ENCODE measurements at places on chromosomes 11 and 22.

DNA sequence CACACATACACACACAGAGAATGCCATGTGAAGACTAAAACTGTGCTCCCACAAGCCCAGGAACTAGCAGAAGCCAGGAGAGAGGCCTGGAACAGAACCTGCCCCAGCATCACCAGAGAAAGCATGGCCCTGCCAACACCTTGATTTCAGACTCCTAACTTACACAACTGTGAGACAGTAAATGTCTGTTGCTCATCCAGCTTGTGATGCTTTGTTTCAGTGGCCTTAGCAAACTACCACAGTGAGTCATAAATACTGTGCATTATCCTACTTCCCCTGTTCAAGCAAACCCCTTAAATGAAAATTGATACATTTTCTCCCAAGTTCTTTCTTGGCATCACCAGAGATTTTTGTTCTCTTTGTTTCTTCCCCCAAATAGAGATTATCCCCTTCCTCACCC is 1539.4 kb upstream of the TENM4 start:
- DNase-seq: peak; percentile 24

GRCh38 chr22:24145446-24146193 is 35.7 kb upstream of the SUSD2 start:
- DNase-seq: no peak

- peak; percentile 94 for DNase-seq
Observed at GRCh38 chr22:49760280-49760629, 67.4 kb downstream of the BRD1 start.

DNA sequence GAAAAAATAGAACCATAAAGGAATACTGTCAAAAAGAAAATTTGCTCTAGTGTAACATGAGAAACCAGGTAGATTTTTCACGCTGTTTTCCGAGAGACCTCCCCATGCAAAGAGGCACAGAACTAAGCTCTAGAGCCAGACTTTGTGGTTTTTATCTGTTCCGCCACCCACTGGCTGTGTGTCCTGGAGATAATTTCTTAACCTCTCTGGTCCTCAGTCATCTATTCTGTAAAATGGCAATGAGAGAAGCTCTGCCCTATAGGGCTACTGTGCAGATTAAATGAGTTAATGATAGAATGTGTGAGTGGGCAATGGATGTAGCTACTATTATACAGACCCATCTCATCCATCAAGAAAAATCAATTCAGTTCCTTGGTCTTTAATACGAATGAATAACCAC is 9.4 kb upstream of the SIGIRR start:
- DNase-seq: no peak

- DNase-seq: no peak
Observed at GRCh38 chr11:78213526-78214330, 25.0 kb downstream of the USP35 start.

- peak; percentile 82 for DNase-seq
Observed at GRCh38 chr22:24420072-24420976, 7.1 kb upstream of the ADORA2A start.

- DNase-seq: no peak
Observed at GRCh38 chr11:90803366-90803765, 580.5 kb upstream of the CHORDC1 start.

DNA sequence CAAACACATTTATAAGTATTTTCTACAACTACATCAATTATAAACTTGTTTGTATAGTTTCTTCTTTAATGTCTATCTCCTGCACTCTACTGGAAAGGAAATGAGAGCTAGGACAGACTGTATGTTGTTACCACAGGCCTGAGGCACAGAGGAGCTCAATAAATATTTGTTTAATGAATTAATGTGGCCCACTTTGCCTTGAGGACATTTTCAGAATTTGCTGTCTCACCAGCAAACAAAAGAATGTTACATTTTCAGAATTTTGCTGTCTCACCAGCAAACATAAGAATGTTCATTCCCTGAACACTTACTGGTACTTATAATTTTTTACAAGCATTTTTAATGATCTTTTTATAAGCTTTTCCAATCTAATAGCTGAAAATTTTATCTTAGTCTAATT is 41.9 kb upstream of the WNT7B start:
- DNase-seq: peak; percentile 79

DNA sequence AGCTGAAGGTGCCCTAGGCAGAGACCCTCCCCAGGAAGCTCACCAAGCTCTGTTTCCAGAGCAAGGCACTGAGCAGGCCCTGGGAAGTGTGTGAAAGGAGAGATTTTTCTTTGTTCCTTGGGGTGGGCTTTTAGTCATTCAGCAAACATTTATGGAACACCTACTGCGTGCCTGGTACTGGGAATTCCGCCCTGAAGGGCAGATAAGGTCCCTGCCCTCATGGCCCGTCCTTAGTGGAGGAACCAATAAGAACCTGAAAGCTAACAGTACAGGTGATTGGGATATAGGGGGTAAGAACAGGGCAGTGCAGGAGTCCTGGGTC is 3.9 kb downstream of the TMEM134 start:
- no peak for DNase-seq

DNA sequence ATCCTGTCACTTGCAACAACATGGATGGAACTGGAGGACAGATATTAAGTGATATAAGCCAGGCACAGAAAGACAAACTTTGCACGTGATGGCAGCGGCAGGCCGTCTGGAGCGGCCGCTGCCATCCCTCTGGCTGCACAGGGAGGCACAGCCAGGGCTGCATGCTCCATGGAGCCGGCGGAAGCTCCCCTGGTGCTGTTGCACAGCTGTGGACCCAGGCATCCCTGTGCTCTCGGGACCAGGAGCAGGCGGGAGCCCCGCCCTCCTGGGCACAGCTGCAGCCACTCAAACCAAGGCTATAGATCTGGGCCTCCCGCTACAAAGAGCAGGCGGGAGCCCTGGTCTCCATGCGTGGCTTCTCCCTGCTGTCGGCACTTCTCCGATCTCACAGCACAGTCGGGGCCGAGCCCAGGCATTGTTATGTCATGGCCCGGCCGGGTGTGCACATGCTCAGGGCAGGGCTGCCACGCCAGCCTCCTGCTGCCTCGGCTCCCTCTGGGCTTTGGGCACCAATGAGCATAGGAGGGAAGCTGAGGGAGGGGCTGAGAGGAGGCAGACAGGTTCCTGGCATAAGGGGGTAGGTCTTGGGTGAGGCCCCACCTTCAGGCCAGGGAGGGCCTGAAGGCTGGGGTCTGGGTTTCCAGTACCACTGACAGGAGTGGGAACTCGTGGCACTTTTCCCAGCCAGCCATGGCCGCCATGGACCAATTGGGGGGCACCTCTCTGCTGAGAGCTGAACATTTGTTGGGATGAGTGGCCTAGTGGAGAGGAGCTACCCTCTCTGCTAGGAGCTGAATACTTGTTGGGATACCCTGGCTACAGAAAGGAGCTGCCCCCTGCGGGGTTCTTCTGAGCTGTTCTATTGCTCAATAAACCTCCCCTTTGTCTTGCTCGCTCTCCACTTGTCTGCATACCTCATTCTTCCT is 16.7 kb downstream of the RRP8 start:
- DNase-seq: peak; percentile 77

DNA sequence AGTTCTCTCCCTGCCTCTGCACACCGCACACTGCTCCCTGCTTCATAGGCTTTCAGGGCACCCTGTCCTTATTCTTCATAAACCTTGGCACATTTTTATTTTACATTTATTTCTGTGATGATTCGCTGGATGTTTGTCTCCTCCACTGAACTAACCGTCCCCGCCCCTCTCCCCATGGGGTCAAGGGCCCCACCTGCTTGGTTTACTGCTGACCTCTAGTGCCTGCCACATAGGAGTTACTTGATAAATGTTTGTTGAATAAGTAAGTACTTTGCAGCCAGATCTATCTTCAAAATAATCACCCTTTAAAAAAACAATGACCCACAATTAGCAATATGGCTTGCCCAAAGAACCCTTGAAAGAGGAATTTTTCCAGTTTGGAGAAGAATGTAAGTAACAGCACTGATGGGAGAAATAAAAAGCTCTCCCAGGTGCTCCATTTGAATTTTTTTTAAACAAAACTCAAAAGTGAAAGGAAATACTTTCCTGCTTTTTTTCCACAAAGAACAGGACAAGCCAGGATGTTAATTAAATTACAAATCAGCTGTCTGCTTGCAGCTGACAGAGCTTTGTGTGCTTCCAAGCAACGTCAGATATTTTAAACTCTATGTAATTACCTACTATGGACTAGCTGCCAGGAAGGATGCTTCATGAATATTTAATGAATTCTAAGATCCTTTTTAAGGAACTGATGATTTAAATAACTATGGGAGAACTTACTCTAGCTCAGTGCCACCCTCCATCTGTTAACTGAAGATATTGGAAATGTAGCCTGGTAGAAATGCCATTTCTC is 1083.6 kb downstream of the DLG2 start:
- DNase-seq: peak; percentile 43

- DNase-seq: no peak
Observed at GRCh38 chr11:10487002-10487647, 32.1 kb downstream of the AMPD3 start.

GRCh38 chr11:97965849-97966646 is 1054.7 kb upstream of the CNTN5 start:
- DNase-seq: no peak

GRCh38 chr11:117953024-117953671 is 23.9 kb upstream of the TMPRSS13 start:
- DNase-seq: peak; percentile 40

GRCh38 chr11:77191823-77192495 is 63.9 kb downstream of the MYO7A start:
- peak; percentile 94 for DNase-seq

GRCh38 chr11:34624069-34624468 is 3.2 kb downstream of the EHF start:
- DNase-seq: no peak

- DNase-seq: no peak
Observed at GRCh38 chr11:12152321-12152720, 41.9 kb downstream of the MICAL2 start.

DNA sequence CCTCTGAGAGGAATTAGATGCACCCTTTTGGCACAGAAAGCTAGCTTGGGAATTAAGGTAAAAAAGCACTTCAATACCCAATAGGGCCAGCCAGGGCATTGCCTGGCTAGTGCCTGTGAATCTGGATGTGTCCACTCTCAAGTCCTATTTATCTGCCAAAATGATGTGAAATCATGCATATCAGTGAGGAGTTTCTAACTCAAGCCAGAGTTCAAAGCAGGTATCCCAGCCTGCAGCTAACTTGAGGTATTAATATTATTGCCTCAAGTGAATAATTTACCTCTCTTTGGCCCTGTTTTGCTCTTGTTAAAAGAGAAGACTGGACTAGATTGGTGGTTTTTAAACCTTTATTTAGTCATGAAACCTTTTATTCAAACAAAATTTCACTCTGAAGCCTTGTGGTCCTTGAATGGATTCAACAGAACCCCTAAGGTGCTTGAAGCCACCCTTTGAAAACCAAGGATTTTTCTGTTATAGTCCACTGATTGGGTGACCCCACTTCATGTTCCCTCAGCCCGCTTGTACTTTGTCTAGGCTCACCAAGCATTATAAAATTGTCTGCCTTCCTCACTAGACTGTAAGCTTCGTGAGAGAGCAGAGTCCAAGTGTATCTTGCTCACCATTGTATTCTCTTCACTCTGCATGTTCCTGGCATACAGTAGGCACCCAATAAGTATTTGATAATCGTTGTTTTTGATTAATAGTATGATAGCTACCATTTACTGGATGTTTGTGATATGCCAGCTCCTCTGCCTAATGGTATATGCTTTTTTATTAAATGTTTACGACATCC is 4.5 kb downstream of the RNF121 start:
- no peak for DNase-seq

DNA sequence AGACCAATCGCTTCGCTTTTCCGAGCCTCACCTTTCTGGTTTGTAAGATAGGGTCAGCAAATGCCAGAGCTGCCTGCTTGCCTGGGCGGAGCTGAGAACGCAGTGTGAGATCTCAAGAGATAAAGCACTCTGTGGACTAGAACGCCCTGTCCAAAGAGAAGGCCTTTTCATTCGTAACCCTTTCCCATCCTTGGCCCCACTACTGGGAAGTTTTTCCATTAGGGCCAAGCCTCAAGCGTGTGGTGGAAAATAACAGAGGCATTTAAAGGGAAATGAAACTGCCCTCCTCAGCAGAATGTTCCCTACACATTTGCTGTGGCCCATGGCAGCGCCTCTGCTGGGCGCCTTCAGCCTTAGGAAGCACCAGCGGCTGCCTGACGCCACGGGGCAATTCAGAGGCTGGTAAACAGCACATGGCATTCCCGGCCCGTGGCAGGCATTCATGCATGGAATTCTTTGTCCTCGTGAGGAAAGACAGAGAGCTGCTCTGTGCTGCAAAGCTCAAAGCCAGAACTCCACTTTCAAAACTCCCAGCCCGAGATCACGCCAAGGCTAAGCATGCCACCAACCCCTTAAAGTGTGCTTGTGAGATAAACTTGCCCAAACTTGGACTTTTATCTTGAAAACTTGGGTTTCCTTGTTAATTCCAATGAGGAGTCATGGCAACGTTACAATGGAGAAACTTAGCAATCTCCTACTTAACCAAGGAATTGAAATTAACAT is 38.1 kb downstream of the AHNAK start:
- DNase-seq: peak; percentile 90

DNA sequence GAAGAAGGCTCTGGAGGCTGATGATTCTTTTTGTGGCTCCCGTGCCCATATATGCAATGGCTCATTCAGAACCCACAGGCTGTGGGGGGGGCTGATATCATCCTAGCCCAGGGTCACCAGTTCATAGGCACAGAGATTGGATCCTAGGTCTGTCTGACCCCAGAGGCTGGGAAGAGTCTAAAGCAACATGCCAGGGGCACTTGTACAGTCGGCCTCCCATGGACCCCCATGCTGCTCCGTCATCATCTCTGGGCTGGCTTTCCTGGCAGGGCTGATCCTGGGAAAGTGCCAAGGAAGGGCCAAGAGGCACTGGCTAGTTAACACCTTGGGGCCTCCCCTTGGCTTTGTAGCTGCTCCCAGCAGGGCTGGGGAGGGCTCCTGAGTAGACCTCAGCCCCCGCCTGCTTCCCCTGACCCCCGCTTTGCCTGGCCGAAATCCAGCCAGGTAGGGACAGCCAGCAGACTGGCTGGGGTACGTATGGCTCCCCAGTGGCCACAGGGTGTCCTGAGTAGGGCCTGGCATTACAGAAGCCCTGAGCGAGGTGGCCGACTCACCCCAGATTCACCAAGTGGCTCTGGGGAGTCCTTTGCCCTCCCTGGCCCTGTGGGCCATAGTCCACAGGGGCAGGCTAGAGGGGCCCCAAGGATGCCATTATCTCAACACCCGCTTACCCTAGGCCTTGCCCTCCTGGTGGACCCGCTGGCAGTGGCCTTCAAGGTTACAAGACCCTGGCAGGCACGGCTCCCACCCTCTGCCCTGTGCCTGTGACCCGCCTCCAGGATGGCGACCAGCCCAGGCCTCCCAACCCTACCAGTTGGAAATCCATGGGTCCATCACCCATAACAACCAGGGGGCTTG is 22.5 kb downstream of the FADS3 start:
- DNase-seq: no peak
